Activated naive CD8-positive, alpha-beta T cell treated with anti-CD3 and anti-CD28 coated beads for 36 hours (primary cell): ENCODE measurements at places on chromosomes 6 and 20.

DNA sequence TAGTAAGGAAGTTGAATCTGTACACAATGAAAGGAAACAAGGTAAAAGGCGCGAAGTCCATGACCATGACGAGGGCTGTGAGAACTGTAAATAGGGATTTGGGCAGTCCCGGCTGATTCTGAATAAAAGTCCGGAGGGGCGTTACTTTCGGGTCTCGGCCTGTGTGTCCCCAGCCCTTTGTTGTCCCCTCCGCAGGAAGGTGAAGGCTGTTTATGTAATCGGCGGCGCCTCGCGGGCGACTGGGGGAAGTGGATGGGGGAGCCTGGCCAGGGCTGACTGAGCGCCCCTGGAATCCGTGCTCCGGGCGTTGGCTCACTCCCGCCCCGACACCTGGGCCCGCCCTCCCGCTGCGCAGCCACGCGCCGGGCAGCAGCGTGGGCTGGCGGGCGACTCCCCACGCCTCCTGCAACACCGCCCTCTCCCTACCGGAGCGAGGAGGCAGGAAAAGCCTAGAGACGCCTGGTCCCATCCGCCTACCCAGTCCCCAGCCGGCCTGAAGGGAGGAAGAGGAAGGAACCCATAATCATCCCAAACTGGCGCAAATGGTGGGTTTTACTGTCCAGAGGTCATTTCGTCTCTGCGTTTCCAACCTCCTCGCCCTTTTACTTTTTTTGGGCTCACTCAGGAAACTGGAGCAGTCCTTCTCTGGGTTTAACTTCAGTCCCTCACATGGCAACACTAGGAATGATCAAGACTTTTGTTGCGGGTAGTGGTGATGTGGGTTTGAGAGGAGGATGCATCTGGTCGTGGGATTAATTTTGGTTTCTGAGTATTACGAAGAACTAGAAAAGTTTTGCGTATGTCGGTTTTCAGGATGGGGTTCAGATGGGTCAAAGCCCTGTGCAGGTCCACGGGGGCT is 12.1 kb downstream of the TRIM31 start:
- peak; percentile 17 for DNase-seq

DNA sequence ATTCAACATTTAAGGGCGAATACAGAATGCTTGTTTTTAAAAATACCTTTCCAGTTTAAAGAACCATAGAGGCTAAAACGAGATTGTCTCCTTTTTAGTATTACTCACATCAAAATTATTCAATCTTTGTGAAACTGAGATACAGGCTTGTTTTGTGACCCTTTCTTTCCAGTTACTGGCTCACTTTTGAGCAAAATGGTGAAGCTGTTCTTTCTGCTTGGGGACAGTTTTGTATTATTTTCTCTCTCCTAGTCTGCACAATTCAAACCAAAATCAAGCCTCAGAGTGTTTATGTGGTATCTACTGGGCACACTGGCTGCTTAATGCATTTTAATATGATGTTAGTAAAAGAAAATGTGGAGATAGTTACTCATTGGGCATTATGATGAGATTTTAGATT is 36.5 kb downstream of the HIVEP1 start:
- DNase-seq: no peak

- no peak for DNase-seq
These were observed 8.0 kb upstream of the RAET1E start for GRCh38 chr6:149905911-149906371.

DNA sequence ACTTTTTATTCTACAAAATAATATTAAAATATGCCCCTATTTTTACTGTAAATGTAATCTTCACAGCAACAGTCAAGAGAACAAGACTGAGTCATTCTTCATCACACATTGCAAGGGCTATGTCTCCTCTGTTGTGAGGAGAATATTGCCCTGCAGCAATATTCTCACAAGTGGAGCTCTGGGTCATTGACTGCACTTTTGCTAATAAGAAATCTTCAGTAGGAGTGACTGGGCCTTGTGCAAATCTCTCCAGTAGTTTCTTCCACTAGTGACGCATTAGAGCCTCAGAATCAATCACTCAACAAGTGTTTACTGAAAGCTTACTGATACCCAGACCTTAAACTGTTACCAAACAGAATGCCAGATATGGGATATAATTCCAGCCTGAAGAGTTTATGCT is 49.1 kb downstream of the LAMA2 start:
- no peak for DNase-seq

DNA sequence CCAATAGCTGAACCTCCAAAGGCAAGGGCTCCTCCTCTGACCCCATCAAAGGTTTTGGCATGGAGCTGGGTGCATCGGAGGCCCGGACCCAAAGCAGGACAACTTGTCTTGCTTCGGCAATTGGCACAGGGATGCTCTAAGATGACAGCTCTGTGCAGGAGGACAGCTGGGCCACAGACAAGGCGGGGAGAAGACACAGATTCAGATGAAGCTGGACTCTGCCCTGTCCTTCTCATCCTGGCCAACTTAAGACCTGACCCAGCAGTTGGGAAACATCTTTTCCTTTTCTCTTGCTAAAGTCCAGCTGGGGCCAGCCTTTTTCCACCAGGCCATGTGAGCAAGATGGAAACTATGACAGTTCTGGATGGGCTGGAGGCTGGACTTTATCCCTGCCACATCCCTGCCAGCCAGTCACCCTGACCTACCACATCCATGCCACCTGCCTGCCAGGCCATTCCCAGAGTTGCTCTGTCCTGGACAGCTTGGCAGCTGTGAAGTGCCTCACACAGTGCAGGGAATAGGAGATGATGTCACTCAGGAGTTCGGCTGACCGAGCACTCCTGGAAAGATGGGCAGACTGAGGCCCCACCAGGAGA is 12.7 kb upstream of the PSMF1 start:
- no peak for DNase-seq

DNA sequence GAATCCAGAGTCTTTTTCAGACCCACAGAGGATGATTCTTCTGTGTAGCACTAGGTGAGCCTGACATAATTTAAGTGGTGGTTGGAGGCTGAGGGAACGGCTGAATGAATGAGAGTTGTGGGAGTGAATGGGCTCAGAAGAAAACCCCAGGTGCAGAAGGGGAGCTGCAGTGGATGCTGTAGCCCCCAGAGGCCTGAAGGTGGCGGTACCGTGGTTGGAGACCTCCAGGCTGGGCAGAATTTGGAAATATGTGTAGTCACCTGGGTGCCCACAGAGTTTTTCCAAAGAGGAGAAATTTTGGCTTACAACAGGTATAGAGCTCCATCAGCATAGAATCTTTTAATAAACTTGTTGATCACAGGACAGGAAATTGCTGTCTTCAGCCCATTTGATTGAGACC is 6.5 kb upstream of the RAET1G start:
- DNase-seq: no peak
